ENCODE measurements at places on chromosomes 4 and X. TPM values are rescaled to one million over a fixed set of nuclear protein-coding genes. Genes with fewer than 3 reads are reported as not detected.

GATA1 gene
- not detected for total RNA-seq

HELT gene
- not detected for total RNA-seq

RNF150 gene
- 3.3 TPM for total RNA-seq

MAGED4 gene
- 60.0 TPM for total RNA-seq

NR3C2 gene
- total RNA-seq: 1.4 TPM

SLC26A1 gene
- total RNA-seq: 0.30 TPM

MAGEC1 gene
- total RNA-seq: not detected

NPNT gene
- total RNA-seq: not detected

RBM47 gene
- 0.56 TPM for total RNA-seq

AFF2 gene
- total RNA-seq: 0.07 TPM

CPZ gene
- total RNA-seq: 24.4 TPM

SLITRK4 gene
- total RNA-seq: 2.0 TPM

GC gene
- total RNA-seq: not detected

WDR44 gene
- total RNA-seq: 15.6 TPM

ATP8A1 gene
- 4.6 TPM for total RNA-seq

GNL3L gene
- total RNA-seq: 26.3 TPM
